ENCODE measurements at places on chromosomes 4 and X.

DNA sequence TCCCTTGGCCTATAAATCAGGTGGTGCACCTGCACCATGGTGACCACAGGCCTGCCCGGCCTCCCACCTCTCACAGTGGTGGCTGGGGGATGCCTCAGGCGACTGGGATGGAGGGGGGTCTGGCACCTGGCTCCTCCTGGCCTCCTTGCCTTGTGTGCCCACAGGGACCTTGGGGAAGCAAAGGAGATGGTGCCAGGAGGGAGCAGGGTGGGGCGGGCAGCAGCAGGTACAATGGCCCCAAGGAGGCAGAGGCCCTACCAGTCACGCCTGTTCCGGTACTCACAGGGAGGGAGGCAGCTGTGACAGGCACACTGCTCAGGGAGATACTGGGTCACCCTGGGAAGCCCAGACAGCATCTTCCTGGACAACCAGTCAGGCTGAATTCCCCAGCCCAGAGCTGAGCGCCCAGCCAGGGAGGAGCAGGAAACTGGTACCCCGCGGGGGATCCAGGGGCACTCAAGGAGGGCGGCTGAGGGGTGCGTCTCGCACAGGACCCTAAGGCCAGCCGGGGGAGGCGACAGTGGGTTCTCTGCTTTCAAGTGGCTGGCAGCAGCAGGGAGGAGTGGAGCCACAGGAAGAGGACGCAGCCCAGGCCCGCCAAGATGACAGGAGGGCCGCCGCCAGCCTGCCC is 1.2 kb upstream of the TREX2 start:
- DNase-seq = no peak

GRCh38 chr4:112978691-112979472 is 70.6 kb upstream of the ANK2 start:
- DNase-seq = peak; percentile 72

DNA sequence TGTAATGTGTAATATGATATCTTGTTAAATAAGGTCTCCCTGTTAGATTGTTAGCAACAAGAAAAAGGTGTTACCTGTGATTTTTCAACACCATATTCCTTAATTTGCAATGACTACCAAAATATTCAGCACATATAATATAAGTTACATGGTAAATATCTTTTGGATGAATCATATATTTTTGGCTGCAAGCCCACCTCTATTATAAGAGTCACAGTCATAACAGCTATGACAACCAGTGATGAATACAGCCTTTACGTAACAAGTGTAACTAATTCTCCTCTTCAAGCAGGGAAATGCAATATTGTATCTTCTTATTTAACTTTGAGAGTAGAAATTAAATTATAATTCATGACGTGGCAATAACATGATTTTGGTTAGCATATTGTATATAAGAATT is 187.0 kb downstream of the NLGN4X start:
- no peak for DNase-seq

- no peak for DNase-seq
Measured at GRCh38 chrX:97835969-97836368, 952.3 kb downstream of the RPA4 start.

DNA sequence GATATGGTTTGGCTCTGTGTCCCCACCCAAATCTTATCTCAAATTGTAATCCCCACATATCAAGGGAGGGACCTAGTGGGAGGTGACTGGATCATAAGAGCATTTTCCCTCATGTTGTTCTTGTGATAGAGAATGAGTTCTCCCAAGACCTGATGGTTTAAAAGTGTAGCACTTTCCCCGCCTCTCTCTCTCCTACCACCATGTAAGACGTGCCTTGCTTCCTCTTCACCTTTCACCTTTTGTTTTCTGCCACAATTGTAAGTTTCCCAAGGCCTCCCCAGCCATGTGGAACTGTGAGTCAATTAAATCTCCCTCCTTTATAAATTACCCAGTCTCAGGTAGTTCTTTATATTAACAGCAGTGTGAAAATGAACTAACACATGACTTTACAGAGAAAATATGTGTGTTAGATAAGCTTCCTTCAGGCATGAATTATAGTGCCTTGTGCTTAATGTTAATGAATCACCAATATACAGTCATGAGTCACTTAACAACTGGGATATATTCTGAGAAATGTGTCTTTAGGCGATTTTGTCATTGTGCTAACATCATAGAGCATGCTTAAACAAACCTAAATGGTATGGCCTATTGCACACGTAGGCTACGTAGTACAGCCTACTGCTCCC is 37.9 kb downstream of the PDGFC start:
- peak; percentile 89 for DNase-seq

DNA sequence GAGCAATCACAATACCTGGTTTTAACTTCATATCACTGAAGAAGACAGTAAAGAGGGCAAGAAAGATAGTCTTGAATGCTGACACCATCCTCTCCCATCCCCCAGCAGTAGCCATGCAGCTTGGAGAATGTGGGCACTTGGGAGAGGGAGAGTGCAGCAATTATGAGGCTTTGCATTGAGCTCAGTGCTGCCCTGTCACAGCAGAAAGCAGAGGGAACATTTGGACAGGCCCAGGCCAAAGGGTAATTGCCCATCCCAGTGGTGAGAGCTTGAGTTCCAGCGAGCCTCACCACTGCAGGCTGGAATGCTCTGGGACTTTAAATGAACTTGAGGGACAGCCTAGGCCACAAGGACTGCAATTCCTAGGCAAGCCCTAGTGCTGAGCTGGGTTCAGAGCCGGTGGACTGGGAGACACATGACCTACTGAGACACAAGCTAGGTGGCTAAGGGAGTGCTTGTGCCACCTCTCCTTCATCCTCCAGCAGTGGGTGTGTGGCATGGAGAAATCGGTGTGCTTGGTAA is 36.3 kb downstream of the CORIN start:
- no peak for DNase-seq

- no peak for DNase-seq
Measured at GRCh38 chr4:176945334-176945733, 152.6 kb upstream of the VEGFC start.

DNA sequence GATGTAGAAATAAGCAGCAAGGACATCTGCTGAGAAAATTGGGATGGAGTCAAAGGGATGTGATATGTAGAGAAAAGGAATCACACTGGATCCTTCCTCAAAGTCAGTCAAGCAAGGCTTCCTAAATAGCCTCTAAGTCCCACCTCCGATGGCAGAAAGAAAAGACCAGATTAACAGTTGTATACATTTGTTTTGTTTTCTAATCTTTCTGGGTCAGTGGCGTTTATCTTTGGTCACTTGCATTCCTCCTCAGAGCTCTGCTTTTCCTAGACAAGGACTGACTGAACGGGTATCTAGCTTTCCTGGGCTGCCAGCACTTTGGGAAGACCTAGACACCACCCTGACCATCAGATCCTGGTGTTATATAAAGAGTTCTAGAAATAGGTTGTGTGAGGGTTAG is 23.2 kb downstream of the PACRGL start:
- no peak for DNase-seq

DNA sequence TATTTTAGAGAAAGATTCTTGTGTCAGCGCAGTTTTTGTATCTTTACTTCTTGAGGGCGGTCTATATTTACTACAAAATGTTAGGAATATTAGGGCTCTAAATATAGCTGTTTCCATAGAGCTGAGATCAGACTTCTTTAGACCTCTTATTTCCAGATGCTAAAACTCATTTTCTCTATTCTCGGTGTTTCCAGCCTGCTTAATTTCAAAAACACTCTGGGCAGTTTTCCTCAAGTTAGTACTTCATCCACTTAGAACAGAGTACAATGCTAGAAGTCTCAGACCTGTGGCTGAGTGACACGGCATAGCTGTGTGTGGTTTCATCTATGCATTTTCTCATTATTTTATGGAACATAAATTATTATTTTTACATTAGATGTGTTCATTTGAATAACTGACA is 346.6 kb downstream of the PABPC4L start:
- DNase-seq = no peak

DNA sequence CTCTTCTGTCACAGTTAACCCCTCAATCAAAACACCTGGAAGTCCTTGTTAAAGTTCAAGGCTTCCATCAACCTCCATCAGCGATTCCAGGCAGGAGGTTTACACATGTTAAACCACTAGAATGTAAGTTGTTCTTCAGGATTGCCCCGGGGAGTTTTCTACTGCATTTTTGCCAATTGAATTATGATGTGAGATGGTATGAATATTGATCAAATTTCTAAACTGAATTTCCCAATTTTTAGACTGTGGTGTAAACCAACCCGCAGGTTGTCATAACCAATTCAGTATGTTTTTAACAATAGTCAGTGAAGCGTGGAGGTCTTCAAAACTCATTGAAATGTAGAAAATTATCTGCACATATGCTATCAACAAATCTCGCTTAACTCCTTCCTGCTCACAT is 21.2 kb upstream of the TENM3 start:
- no peak for DNase-seq

GRCh38 chrX:152024710-152025109 is 50.2 kb upstream of the GABRE start:
- DNase-seq = peak; percentile 29

- DNase-seq = peak; percentile 27
Measured at GRCh38 chr4:37816719-37817118, 9.8 kb upstream of the PGM2 start.

GRCh38 chrX:42803320-42803719 is 25.4 kb upstream of the PPP1R2C start:
- peak; percentile 13 for DNase-seq

DNA sequence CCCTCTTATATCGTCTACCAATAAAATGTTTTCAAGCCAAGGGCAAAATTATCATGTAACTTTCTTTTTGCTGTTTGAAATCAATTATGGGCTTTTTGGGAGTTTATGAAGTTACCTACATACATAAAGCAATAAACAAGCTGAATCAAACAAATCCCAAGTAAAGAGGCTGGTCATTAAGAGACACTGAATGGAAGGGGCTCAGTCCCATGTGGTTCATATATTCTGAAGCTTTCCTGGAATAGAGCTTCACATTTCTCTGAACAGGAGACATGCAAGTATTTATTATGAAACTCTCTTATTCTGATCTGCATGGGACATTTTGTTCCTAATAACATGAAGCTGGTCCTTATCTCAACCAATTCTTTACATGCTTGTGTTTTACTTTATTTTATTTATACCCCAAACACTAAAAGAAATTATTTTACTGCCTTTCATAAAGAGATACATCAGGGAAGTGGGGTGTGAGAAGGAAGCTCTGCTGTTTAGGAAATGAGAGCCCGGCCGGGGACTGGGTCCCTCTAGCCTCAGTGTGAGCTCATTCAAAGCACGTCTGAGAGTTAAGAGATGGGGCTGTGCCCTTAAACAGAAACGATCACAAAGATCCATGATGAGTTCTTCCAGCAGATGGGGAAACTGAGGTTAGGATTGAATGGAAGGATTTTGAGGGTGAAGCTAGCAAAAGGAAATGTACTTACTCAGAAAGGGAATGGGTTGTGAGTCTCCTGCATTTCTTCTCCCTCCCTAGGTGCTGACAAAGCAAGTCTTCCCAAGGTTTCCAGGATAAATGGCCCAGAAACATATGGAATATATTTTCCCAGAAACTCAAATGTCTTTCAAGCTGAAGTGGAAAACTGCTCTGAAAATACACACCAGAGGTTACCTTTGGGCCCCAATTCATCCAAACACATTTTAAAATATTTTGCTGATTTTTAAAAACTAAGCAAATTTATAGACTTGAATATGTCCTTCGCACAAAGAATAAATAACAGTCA is 93.1 kb upstream of the LNX1 start:
- DNase-seq = no peak

DNA sequence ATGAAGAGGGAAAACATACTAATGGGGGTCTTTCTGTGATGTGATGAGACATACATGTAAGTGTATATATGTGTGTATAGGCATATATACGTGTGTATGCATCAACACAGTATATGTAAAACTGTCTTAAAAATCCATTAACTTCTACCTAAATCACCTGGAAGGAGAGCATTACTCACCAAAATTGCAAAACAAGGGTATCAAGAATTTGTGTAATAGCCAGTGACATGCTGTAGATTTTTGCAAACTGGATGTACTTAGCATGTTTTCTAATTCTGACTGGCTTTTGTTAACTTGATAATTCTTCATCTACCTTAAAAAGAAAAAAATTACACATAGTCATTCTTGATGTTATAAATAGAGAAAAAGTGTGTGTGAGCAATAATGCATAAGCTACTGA is 104.7 kb downstream of the PRRG1 start:
- DNase-seq = no peak
